ENCODE measurements at places on chromosomes 12 and 14. TPM values are rescaled to one million over a fixed set of nuclear protein-coding genes. Genes with fewer than 3 reads are reported as not detected.

GRCh38 chr14:74301594-74302151, 1.1 kb downstream of the ABCD4 start:
- no peak for DNase-seq

DNA sequence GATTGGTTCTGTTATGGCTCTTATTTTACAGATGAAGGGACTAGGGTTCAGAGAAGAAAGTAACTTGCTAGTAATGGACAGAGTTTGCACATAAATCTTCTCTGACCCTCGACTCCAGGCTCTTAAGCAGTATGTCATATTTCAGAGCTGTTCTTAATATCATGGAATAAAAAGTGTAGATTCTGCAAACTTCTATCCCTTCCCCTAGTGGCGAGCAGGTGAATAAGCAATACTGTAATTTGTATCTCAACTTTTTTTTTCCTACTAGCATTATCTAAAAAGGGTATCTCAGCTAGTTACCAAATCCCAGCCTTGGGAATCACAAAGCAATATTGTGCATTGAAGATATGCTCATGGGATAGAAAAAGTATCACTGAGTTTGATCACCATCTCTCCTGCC, 83.2 kb downstream of the ANO4 start:
- no peak for DNase-seq

DNA sequence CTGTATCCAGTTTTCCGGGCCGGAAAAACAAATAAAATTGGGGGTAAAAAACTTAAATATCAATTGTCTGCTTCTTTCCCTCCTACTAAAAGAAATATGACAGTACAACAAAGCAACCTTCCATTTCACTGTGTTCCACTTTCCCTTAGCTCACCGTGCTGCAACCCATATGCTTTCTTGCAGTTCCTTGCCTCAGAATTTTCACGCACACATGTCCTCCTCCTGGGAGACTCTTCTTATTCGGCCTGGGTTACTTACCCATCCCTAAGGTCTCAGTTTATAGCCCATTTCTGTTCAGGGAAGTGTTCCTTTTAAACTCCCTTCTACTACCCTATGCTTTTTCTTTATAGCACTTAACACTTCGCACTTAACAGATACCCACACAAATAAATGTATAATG, 4.5 kb upstream of the MAGOHB start:
- DNase-seq = no peak

GRCh38 chr12:77584860-77585259, 245.8 kb upstream of the NAV3 start:
- DNase-seq = no peak

GRCh38 chr14:21917699-21918436, 244.2 kb upstream of the OR4E1 start:
- no peak for DNase-seq

The ASCL1 gene
- not detected for total RNA-seq

DNA sequence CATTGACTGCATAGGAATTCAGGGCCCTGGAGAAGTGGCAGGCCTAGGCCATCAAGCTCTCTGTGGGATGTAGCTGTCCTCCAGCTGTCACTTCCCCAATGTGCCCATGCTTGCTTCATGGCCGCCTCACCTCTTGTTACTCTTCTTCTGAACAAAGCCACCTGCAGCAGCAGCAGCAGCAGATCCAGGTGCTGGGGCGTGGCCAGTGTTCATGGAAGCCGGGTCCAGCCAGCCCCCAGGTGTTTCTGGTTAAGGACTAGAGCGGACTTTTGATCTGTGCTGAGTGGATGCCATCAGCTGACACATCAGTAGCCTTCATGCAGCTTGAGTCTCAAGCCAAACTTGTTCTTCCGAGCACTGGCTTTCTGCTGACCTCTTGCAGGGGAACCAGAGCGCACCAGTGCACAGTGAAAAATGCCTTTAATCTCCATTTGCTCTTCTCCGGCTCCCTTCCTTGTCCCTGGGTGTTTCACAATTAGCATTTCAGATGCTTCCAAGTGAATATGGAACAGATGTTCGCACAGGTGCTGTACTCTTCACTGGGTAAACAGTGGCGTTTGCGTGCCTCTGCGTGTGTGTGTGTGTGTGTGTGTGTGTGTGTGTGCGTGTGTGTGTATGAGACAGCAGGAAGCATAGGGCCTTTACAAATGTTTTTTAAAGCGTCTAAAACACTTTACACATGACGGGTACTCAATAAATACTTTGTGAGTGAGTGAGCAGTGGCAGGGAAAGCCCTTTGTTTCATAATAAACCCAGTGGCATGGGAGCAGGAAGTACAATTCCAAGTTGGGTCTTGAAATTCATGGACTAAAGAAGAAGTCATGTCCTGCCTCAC, 20.1 kb downstream of the TPCN1 start:
- DNase-seq = no peak

Measured in activated naive CD8-positive, alpha-beta T cell treated with anti-CD3 and anti-CD28 coated beads, Interleukin-2, amount 10 ng/mL, durations not matched to agents 7 days and 5 days (primary cell).